ENCODE measurements at places on chromosomes 4 and X.
A peak's percentile ranks its signal among the peaks of the same experiment; 100 is the strongest.

DNA sequence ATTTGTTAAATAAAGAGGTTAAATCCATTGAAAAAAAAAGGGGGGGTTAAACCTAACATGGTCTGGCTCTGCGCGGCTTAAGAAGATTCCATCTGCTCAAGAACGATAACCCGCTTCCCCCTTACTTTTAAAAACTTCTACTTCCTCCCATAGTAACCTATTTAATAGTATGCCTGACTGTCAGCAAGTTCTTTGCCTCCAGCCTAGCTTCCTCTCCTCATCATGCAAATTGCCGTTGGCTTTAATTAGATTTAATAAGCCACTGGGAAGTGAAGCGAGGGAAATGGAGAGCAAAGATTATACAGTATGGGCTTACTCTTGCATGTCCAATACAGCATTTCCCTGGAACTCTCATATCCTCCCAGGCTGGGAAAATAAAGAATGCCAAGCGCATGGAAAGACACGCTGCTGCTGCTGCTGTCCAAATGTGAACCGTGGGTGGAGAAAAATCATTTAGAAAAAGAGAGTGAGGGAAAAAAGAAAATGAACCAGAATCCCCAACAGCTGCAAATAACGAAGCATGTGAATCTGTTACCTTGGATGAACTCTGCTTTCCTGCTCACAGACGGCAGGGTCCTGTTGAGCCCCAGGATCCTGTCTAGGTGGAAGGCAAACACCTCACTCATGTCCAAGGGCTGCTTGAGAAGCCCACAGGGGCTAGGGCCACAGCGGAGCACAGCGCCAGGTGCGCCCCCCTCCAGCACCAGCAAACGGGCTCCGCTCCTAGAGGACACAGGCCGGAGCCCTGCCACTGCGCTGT, 2.7 kb downstream of the GASK1B start:
- no peak for DNase-seq

DNA sequence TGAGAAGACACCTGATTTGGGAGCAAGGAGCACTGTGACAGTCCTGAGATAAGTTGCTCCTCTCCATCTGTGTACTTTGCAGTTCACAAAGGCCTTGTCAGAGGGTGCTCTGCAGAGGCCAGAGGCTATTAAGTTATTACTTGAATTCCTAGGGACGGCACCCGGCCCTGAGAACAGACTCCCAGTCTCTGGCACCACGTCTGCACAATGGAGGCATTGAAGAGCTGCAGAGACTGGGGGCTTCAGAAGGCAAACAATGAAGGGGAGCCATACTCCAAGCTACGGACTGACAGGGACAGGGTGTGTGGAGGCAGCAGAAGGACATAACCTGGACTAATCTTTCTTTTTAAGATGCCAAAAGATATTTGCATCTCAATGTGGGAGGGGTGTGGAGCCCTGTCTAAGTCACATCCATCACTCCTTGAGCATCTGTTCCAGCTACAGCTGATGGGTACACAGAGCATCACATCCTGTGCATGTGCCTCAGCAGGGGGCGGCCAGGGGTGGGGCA, 11.5 kb downstream of the RASGEF1B start:
- no peak for DNase-seq

- DNase-seq = no peak
Measured at GRCh38 chr4:102772738-102773340, 12.1 kb upstream of the MANBA start.

- no peak for DNase-seq
Measured at GRCh38 chrX:29090811-29091210, 503.6 kb downstream of the IL1RAPL1 start.

DNA sequence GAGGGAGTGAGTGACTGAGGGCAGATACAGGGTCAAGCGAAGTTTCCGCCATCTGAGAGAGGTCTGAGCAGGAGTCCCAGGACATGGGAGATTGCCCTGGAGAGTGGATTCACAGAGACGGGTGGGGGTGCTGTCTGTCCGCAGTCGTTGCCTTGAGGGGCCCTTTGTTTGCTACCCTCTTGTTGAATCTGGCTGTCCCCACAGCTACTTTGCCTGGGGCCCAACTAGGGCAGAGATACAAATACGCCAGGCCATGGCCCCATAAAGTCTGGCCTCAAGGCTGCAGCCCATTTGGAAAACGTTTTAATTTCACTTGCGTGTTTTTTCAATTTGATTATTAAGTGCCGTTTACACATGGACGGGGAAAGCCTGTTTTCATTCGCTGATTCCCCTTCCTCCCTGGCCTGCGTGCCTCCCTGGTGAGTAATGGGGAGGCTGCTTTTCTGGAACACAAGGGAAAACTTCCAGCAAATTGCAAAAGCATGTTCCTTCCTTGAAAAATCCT, 134.4 kb downstream of the SMIM20 start:
- no peak for DNase-seq

DNA sequence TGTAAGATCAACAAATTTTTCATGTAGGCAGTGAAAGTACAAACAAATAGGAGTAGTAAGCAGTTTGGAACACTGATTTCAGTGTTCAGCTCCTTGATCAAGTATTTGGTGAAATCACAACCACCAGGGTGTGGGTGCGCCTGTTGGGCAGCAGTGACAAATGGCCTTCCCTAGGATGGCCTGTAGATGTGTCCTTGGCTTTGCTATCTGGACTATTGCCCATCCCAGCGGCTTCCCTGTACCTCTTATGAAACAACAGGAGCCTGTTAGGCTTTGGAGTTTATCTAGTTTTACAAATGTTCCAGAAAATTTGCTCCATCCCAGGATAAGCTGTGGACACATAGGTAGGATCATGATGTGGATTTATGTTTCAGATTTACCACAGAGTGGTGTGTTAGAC, 216.8 kb upstream of the FAT1 start:
- no peak for DNase-seq

- DNase-seq = no peak
Measured at GRCh38 chr4:116839826-116840225, 245.6 kb downstream of the TRAM1L1 start.

GRCh38 chrX:44261286-44261685, 82.2 kb downstream of the EFHC2 start:
- DNase-seq = no peak

DNA sequence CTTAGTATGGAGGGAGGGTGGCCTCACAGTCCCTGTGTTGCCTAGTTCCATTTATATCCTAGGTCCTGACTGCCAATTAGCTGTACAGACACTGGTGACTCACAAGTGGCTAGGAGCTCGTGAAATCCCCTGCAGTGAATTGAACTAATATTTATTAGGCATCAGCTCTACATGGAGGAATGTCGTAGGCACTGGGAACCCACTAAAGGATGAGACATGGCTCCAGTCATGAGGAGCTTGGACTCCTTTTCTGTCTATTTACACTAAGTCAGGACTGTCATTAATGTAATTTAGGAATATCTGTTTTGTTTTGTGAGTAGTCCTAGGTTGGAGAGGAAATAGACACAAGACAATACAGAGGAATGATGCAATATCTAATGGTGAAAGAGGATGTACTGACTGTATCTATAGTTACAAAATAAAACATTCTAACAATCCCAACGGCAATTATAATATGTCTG, 67.7 kb downstream of the MID1IP1 start:
- DNase-seq = no peak

- DNase-seq = no peak
Measured at GRCh38 chrX:11464380-11464779, 171.2 kb downstream of the AMELX start.

DNA sequence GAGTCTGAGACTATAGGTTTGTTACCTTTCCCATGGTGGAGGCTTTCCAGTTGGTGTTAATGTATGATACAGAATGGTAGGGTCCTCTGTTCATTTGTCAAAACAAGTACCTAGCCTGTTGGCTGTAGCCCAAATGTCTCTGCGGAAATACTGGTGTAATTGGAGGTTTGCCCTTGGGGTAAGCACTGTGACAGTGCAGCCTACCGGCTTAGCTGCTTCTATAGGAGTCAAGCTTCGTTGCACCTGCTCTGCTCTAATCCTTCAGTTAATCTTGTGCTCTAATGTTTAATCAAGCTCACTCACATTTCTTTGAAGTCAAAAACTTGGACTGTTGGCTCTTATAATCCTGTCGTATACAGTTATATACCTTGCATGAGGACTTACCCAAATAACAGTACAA, 203.4 kb downstream of the CCNG2 start:
- DNase-seq = peak; percentile 53

- DNase-seq = no peak
Measured at GRCh38 chrX:110600745-110601310, 194.8 kb downstream of the CHRDL1 start.

DNA sequence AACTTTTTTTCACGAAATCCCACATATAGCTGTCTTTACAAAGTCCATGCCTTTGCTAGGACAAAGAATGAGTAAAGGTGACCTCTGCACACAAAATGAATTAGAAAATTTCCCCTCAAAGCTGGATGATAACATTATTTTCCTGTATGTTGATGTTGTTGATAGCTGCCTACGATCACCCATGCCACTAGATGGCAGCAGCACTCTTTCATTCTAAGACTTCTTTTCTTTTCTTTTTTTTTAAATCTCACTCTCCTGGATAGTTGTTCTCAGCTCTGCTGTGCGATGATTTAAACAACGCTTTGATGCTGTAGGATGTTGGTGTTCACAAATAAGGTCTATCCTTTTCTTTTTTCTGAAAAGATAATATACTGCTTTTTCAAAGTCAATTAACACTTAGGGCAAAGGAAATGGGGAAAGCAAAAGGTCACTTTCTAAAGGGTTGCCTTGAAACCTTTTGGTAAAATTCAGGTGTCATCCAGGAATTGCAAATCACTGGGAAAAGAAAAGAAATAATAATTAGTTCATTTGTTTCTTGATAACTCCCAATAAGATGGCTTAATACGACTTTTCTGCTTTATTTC, 266.8 kb downstream of the C4orf33 start:
- peak; percentile 73 for DNase-seq

- DNase-seq = no peak
Measured at GRCh38 chrX:136453771-136454170, 34.0 kb upstream of the BRS3 start.

- no peak for DNase-seq
Measured at GRCh38 chr4:128381748-128382559, 94.3 kb upstream of the PGRMC2 start.
